ENCODE measurements at places on chromosomes 11 and 22. TPM values are rescaled to one million over a fixed set of nuclear protein-coding genes. Genes with fewer than 3 reads are reported as not detected.
A peak's percentile ranks its signal among the peaks of the same experiment; 100 is the strongest.

HEPACAM gene
- total RNA-seq = 2.1 TPM

ST14 gene
- total RNA-seq = 2.3 TPM

VSIG2 gene
- total RNA-seq = not detected

DNA sequence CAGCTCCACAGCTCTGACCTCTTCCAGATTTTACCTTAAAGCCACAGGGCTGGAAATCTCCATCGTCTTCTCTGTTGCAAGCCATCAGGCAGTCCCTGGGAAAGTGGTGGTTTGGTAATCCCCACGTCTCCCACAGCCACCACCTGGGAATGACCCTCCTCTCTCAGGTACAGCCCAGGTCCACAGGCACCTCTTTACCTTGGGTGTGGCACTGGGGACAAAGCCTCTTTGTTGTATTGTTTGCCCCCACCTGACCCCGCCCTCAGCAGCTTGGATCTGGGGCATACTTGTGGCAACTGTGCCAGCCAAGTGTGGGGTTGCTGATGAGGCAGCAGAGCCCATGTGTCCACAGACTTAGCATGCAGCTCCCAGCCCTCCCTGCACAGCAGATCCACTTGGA, 77.6 kb downstream of the LRRC32 start:
- DNase-seq = peak; percentile 78
- H3K4me1 ChIP-seq = peaks cover 14% of the 10 kb centered on the region
- no peak overlapping the region for H3K27ac ChIP-seq
- H3K27me3 ChIP-seq = no peaks in the 10 kb centered on the region
- H3K36me3 ChIP-seq = no peaks in the 10 kb centered on the region

GRCh38 chr11:8642196-8642841, 40.1 kb downstream of the TRIM66 start:
- H3K4me3 ChIP-seq = no peak overlapping the region
- no peaks in the 10 kb centered on the region for H3K4me1 ChIP-seq
- H3K27me3 ChIP-seq = no peaks in the 10 kb centered on the region
- DNase-seq = no peak
- peaks cover 46% of the 10 kb centered on the region for H3K36me3 ChIP-seq

DNA sequence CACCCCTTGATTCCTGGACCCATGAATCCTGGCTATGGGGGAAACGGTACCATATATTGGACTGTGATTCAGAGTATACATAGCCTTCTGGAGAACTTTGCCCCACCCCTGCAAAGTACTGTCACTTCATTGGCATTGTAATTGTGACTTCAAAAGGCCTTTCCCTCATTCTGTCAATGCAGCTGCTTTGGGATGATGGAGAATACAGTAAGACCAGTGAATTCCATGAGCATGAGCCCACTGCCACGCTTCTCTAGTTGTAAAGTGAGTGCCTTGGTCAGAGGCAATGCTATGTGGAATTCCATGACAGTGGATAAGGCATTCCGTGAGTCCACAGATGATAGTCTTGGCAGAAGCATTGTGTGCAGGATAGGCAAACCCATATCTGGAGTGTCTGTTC, 25.7 kb upstream of the MSANTD2 start:
- no peak for DNase-seq
- H3K4me1 ChIP-seq = no peaks in the 10 kb centered on the region
- H3K36me3 ChIP-seq = no peaks in the 10 kb centered on the region

DNA sequence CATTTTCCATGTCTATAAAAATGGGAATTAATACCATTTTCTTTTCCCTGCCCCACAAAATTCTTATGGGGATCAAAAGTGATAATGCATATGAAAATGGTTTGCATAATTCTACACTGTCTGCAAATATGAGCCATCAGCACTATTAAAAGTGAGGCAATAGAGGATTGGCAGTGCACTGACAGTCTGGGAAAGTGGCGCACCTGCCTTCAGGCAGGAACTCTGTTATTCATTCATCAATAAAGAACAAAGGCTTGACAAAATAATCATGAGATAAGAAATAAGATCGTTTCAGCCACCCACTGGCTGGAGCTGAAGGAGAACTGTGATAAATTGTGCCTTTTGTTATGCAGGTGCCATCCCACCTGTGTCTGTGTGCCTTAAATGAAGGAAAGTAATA, 49.5 kb downstream of the ARFGAP2 start:
- H3K4me3 ChIP-seq = no peak overlapping the region
- no peaks in the 10 kb centered on the region for H3K4me1 ChIP-seq
- H3K36me3 ChIP-seq = no peaks in the 10 kb centered on the region
- no peak for DNase-seq

DNA sequence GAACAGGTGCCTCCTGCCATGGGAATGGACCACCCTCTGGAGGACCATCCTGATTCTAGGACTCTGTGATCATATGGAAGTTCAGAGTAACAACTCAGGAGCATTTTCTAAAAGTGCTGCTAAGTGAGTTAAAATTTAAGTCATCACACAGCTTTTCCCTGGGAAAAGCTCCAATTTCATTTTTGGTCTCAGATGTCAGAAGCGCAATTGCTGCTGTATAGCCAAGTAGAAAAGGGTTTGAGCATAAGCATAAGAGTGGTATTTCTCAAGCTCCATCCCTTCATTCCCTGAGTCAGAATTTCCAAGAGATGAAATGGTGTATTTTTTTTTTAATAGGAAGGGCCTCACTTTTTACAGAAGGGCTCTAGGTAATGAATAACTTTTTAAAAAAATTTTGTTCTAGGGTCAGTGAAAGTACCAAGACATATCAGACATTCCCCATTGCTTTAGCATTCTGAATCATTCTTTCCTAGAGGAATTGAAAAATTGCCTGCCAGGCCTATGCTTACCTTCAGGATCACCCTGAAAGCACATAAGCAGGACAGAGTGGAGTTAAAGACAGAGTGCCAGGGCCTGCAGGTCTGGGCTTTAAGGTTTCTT, 564.5 kb upstream of the ISX start:
- H3K27me3 ChIP-seq = no peaks in the 10 kb centered on the region
- H3K36me3 ChIP-seq = no peaks in the 10 kb centered on the region
- H3K4me1 ChIP-seq = no peaks in the 10 kb centered on the region
- H3K4me3 ChIP-seq = no peak overlapping the region

All from esophagus muscularis mucosa (tissue), 4 donors.